ENCODE measurements at places on chromosomes 6 and 20. TPM values are rescaled to one million over a fixed set of nuclear protein-coding genes. Genes with fewer than 3 reads are reported as not detected.

SLC26A8 gene
- 0.09 TPM for total RNA-seq

SIM1 gene
- total RNA-seq, result not detected

FABP7 gene
- 3.9 TPM for total RNA-seq

DNA sequence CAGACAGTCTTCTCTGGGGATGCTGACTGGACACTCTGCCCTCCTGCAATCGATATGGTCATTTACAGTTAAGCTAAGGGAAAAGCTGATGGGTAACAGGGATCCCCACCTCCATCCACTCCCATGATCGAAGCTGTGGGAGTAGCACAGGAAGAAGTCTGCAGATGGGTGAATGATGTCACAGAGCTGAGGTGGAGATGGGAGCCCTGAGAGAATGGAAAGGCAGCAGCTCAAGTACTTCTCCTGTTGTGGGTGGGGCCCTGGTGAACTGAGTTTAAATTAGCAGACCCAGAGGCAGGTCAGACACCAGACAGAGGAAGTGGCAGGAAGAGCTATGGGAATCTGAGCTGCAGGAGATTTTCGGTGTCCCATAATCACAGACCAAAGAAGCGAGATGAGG is 29.0 kb downstream of the HDGFL1 start:
- DNase-seq, result no peak
- H3K36me3 ChIP-seq, result peaks cover 4% of the 10 kb centered on the region
- H3K4me3 ChIP-seq, result no peak overlapping the region
- H3K27me3 ChIP-seq, result no peaks in the 10 kb centered on the region
- no peaks in the 10 kb centered on the region for H3K4me1 ChIP-seq

- no peaks in the 10 kb centered on the region for H3K4me1 ChIP-seq
- no peak overlapping the region for H3K4me3 ChIP-seq
- H3K27me3 ChIP-seq, result no peaks in the 10 kb centered on the region
- H3K36me3 ChIP-seq, result no peaks in the 10 kb centered on the region
- DNase-seq, result no peak
Observed at GRCh38 chr6:45469663-45470062, 91.9 kb upstream of the SUPT3H start.

DNA sequence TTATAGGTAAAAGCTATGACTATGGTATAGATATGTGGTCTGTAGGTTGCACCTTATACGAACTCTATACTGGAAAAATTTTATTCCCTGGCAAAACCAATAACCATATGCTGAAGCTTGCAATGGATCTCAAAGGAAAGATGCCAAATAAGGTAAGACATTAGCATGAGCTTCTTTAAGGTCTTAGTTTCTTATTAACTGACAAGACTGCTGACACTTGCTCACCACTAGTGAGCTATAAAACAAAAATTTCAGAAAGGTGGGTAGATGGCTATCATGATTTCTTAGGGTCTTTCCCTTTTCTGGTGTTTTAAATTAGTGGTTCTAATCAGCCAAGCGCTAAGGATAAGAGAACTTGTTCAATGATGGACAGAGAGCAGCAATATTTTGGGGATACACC is 21.9 kb downstream of the FAM217A start:
- H3K27me3 ChIP-seq, result no peaks in the 10 kb centered on the region
- no peak overlapping the region for H3K4me3 ChIP-seq
- H3K4me1 ChIP-seq, result no peaks in the 10 kb centered on the region
- no peak for DNase-seq
- H3K27ac ChIP-seq, result no peak overlapping the region

DNA sequence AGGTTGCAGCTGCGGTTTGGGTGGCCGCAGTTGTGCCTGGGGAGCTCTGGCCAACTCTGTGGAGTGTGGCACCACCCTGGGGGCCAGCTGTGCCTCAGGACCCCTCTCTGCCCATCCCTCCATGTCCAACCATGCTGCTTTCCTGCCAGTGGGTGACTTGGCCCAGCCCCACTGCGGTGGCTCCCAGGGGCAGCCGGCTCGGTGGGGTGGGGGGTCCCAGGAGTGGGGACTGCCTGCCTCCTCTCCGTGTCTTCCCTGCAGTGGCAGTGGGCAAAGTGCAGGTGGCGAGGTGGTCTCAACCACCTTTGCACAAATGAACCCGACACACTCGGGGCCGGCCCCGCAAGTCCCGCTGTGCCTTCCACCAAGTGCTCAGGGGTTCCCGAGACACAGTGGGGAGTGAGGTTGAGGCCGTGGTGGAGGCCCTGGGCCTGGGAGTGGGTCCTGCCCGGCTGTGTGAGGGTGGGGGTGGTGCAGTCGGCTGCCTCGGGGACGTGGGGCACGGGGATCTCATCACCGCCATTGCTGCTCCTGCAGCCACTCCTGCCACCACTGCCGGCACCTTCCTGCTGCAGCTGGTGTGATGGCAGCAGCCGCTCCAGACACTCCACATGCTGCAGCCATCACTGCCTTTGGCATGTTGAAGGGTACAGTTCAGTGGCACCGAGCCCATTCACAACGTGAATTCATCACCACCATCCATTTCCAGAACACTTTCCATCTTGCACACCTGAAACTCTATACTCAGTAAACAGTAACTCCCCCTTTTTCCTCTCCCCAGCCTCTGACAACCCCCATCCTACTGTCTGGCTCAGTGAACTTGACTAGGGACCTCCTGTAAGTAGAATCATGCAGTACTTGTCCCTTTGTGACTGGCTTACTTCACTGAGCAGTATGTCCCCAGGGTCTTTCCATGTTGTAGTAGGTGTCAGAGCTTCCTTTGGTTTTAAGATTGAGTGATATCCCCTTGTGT is 10.7 kb upstream of the SLCO4A1 start:
- H3K27ac ChIP-seq, result no peak overlapping the region
- H3K27me3 ChIP-seq, result no peaks in the 10 kb centered on the region
- H3K4me3 ChIP-seq, result no peak overlapping the region
- H3K4me1 ChIP-seq, result no peaks in the 10 kb centered on the region
